ENCODE measurements at places on chromosomes 4 and X. TPM values are rescaled to one million over a fixed set of nuclear protein-coding genes. Genes with fewer than 3 reads are reported as not detected.

The TLR7 gene
- total RNA-seq, result not detected

The CLNK gene
- not detected for total RNA-seq

The DUSP9 gene
- not detected for total RNA-seq

- no peak for DNase-seq
Measured at GRCh38 chr4:57077550-57078343, 32.4 kb downstream of the IGFBP7 start.

GRCh38 chr4:17726911-17727310 is 54.5 kb downstream of the FAM184B start:
- DNase-seq, result no peak

DNA sequence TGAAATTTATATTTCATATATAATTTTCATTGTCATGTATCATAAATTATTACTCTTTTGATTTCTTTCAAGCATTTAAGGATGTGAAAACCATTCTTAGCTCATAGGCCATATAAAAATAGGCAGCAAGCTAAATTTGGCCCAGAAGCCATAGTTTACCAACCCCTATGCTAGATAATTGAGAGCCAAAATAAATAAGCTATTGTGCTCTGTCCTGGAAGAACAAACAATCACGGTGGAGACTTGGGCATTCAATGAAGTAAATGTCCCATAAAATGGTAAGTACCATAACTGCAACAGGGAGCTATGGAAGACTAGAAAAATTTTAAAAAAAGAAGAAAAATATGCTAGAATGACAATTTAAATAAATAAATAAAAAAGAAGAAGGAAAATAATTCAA is 60.9 kb upstream of the PACRGL start:
- no peak for DNase-seq

DNA sequence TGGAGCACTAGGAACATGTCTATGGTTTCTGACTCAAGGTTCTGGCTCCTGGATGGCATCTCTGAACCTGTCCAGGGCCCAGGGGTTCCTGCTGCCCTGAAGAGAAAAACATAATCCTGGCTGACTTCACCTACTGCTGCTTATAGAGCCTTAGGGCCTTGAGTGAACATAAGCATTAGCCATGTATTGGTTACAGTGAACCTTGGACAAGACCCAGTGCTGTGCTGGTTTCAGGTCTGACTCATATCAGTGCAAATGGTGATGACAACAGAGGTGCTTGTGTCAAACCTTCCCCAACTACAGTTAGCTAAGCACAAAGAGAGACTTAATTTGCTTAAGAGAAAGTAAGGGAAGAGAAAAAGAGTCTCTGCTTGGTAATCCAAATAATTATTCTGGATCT is 1047.2 kb downstream of the GLUD2 start:
- peak; percentile 27 for DNase-seq

- peak; percentile 64 for DNase-seq
Measured at GRCh38 chr4:95548738-95549245, at the start of gene UNC5C. Gene UNC5C (minus strand): TSS chr4:95548973.

DNA sequence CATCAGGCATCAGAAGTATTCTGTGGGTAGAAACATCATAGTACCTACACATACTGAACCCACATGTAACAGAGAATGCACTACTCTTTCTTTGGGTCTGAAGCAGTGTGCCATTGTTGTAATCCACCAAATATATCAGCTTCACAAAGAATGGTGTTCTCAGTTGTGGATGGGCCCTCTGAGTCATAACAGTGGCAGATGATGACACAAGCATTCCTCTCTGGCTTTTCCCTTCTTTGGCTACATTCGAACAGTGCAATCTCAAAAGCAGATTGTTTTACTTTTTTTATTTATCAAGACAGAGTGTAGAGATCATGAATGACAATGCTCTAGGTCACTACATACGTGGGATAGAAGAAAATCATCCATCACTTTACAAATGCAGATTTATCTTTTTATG is 247.2 kb upstream of the EPHA5 start:
- no peak for DNase-seq

- peak; percentile 22 for DNase-seq
Measured at GRCh38 chr4:142243255-142243654, 602.8 kb downstream of the INPP4B start.

- DNase-seq, result peak; percentile 81
Measured at GRCh38 chrX:48465336-48465933, 4.6 kb downstream of the SLC38A5 start.

DNA sequence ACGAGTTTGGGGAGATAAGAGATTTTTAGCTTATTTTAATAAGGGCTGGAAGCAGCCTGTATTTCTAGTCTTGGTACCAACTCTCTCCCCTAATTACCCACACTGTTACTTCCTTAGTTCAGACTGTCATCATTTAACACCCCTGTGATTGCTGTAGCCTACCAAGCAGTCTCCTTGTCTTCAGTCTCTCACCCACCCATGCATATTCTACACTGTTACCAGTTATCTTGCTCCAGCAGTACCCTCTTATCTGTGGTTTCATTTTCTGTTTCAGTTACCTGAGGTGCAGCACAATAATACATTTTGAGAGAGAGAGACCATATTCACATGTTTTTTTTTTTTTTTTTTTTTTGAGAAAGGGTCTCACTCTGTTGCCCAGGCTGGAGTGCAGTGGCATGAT is 80.2 kb downstream of the DIAPH2 start:
- no peak for DNase-seq

- DNase-seq, result no peak
Measured at GRCh38 chr4:7060346-7061150, 7.3 kb downstream of the GRPEL1 start.

DNA sequence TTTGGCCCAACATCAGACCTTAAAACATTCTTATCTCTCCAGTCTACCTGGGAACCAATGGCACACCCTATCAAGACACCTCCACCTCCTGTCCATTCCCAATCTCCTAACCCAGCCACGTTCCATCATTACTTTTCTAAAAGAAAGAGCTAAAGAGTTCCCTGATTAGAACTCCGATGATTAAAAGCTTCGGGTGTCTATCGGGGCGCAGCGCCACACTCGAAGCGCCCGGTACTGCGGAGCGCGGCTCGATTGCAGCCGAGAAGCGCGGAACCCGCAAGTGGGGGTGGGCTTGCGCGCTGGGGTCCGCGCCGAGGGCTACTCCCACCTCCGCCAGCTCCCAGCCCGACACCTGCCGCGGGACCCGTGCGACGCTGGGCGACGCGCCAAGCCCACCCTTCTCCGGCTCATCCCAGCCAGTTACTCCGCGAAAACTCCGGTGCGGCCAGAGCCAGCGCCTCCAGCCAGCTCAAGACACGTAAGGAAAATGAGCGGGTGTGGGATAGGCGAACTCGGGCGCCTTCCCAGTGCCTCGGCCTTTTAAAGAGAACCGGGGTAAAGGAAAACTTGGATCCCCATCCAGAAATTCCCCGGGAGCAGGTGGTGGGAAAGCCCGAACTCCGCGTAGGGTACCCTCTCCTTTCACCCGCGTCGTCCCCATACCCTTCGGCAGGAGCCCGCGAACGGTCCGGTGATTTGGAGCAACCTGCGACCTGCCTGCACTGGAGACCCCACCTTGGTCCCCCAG is 593 bp downstream of the NPY1R start:
- peak; percentile 34 for DNase-seq

All from fibroblast of villous mesenchyme (primary cell).